ENCODE measurements at places on chromosomes 7 and 10.

- no peak for DNase-seq
Measured at GRCh38 chr10:102649797-102650654, 5.7 kb downstream of the TRIM8 start.

DNA sequence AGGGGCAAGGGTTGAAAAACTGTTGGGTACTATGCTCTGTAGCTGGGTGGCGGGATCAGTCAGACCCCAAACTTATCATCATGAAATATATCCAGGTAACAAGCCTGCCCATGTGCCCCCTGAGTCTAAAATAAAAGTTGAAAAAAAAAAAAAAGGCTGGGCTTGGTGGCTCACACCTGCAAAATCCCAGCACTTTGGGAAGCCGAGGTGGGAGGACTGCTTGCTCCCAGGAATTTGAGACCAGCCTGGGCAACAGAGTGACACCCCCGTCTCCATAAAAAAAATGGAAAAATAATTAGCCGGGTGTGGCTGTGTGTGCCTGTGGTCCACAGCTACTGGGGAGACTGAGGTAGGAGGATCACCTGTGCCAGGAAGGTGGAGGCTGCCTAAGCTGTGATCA lies 83.5 kb downstream of the VIPR2 start:
- DNase-seq: no peak

GRCh38 chr10:59582058-59582457 lies 127.6 kb downstream of the SLC16A9 start:
- no peak for DNase-seq

GRCh38 chr10:4202938-4203337 lies 417.9 kb upstream of the KLF6 start:
- DNase-seq: no peak

GRCh38 chr7:81684514-81685269 lies 85.2 kb downstream of the HGF start:
- peak; percentile 98 for DNase-seq

DNA sequence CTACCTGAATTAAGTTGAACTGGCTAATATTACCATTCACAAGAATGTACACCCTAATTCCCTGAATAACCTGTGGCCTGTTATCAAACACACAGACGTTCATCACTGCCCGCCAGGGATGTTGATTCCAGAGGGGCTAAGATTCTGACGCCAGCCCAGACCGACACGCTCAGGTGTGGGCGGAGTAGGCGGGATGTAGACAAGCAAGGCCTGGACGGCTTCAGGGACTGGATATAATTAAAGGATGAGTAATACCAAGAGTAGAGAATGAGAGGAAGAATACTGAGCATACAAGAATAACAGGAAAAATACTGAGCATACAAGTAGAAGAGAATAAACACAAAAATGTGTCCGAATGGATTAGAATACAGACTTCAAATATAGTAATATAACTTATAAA lies 29.0 kb downstream of the CUBN start:
- no peak for DNase-seq

DNA sequence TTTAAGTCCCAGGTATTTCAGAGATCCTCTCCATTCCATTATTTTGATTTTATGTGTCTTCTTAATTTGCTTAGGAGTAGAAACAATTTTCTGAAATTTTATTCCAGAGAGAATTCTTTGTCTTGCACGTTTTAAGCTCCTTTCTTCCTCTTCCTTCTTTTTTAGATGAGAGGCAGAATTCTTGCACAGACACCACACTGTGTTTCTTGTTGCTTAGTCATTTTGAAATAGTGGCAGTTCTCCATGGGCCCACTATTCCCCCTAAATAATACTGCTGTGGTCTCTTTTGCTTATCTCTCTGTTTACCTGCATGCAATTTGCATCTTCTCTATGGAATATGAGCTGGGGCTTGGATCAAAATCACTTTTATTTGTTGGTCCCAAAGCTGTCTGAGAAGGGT lies 54.3 kb upstream of the WAC start:
- DNase-seq: no peak

- DNase-seq: peak; percentile 77
Measured at GRCh38 chr10:78140066-78140630, 106.5 kb downstream of the RPS24 start.

Measured in NCI-H1694 (cell line).